ENCODE measurements at places on chromosomes 6 and 20.

GRCh38 chr6:4606821-4607704 lies 169.1 kb upstream of the CDYL start:
- no peak for DNase-seq

DNA sequence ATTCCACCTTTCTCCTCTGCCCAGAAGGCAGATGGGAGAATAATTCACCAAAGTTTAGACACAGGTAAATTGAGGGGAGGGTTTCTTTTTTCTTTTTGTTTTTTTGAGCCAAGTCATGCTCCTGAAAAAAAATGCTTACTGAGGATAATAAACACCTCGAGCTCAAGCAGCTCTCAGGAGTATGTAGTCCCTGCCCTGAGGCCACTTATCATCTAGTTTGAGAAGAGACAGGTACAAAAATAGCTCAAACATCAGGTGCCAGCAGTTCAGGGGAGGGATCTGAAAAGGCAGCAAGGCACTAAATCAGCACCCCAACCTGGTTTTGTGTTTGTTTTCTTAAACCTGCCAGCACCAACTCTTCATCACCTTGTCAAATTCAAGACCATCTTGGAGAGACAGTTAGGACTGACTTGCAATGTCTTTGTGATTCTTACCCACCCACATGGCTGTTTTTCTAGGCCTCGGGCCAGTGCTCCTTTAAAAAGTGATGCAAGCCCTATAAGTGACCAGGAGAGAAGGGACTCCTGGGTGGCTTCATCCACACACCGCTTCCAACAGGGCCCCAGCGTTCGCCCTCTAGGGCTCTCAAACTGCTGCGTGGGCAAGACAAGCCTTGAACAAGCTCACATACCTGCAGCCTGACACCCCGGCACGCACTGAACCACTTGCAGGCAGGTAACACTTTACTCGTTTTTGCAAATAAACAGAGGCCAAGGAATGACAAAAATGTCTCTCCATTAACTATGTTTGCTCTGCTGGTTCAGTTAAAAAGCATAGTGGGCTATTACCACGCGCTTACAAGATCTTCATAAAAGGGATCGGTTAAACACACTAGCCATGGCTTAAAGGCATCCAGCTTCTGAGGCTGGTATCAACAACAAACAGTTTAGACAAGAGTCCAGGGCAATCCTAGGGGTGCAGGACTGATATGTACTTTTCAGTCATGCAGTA lies 13.9 kb downstream of the JAG1 start:
- no peak for DNase-seq

GRCh38 chr6:114284281-114284680 lies 58.5 kb downstream of the HS3ST5 start:
- no peak for DNase-seq

- no peak for DNase-seq
Observed at GRCh38 chr6:13383328-13384163, 55.2 kb upstream of the TBC1D7 start.

GRCh38 chr6:108165714-108166663 lies at the start of gene NR2E1:
NR2E1 (plus strand) TSS chr6:108166022; CDS start chr6:108166766, 744 bp downstream.
- DNase-seq = no peak

- no peak for DNase-seq
Observed at GRCh38 chr6:127518191-127518709, 885 bp downstream of the MTCL3 start.

All from stimulated activated CD4-positive, alpha-beta T cell treated with anti-CD3 and anti-CD28 coated beads, Interleukin-1b, Interleukin-23, amount 100 ng/mL, for 1 hour (primary cell).